Stimulated activated CD8-positive, alpha-beta memory T cell treated with anti-CD3 and anti-CD28 coated beads, Interleukin-12 subunit alpha, Interleukin-12 subunit beta, amount 100 ng/mL, for 1 hour (primary cell): ENCODE measurements at places on chromosomes 3 and 15.

DNA sequence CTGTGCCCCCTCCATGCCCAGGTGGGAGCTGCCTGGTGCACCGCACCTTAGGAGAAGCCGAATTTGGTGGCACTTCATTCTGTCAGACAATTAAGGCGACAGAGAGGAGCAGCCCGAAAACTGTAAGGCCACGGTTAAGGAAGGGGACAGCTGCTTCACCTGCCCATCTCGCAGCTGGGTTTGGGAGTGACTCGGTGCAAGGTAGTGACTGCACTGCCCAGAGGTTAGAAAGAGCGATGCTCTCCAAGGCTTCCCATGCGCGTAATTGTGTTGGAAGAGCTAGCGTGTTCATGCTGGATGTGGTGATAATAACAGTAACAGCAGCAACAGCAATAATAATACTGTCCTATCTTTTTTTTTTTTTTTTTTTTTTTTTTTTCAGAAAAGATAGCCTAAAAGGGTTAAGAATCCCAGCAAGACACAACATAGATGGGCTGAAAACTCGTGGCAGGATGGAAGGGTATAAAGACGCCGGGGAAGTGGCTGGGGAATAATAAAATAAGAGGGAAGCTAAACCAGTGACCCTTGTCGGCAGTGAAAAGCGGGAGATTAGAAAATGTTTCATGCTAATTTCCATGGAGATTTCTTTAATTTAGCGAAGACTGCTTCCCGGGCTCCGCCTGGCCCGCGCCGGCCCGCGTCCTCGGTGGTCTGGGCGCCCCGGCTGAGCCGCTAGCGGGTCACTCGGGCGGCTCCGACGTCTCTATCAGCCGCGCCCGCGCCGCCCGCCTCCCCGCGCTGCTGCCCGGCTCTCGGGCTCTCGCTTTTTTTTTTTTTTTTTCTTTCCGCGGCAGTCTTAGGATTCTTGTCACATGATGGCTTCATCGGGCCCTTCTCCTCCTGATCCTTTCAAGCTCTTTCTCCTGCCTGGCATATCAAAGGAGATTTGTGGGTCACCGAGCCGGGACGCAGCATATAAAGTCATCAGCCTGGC lies 617.1 kb downstream of the NR2F2 start:
- no peak for DNase-seq

DNA sequence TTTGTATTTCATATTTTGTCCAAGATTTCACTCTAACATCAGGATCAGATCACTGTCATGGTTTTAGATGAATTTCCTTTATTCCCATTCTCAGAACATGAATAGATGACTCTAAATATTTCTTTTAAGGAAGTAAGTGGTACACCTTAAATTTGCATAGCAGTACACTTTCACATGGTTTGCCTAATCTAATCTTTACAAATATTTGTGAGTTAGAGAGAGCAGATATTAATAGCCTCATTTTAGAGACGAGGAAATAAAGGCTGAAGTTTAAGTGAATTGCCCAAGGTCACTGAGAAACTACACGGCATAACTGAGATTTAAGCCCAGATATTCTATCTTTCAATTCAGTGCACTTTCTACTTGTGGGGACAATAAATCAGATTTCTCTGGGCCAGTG lies 14.2 kb downstream of the TERC start:
- DNase-seq, result no peak

DNA sequence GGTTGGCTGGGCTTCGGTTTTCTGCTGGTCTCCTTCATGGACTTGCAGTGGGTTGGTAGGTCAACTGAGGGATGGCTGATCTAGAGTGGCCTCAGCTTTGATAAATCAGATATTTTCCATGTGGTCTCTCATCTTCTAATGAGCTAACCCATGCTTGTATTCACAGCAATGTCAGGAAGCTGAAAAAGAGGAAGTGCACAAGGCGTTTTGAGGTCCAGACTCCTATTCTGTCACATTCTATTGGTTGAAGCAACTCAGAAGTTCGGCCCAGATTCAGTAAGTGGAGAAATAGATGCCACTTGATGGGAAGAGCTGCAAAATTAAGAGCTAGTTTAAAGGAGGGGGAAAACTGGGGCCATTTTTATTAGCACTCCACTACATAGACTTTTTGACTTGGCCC lies 361.2 kb downstream of the DIPK2A start:
- DNase-seq, result no peak

DNA sequence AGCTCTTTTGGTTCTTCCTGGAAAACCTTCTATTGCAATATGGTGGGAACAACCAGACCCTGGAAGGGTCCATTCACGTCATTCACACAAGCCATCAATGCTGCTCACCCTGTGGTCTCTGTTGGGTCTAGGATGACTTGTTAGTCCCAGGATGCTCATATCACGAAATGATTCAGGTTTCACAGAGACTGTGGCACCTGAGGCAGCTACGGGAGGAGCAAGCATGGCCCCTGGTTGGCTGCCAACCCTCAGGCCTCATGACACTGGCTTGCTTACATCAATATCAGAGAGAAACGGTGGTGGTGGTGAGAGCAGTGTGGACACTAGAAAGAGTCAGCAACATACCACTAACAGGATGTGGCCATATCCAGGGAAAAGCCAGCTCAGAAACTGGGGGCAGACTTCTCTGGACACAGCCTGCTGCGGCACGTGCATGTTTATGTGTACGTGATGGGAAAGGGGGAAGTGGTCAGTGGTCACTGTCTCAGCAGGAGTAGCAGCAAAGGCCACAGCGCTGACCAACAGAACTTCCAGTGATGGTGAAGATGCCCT lies 208.9 kb upstream of the ST8SIA2 start:
- DNase-seq, result no peak

DNA sequence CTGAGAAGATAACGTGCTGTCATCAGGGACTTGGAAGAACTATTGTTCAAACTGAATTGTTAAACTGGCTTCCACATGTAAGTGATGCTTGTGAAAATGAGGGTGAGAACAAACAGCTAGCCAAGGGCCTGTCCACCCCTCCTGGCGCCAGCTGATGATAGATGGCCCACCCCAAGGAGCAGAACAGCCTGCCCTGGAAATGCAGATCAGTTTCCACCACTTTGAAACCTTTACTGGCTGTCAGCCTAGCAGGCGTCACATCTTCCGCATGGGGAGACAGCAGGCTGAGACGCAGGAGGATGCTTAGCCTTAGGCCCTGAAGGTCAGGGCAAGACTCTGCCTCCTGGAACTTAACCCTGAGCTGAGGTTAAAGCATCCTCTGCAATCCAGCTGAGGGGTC lies 6.4 kb upstream of the SLC51B start:
- no peak for DNase-seq
